ENCODE measurements at places on chromosomes 5 and 9.
A peak's percentile ranks its signal among the peaks of the same experiment; 100 is the strongest.

- no peak for DNase-seq
Measured at GRCh38 chr5:180865981-180866695, 5.1 kb upstream of the ZFP62 start.

- DNase-seq = no peak
Measured at GRCh38 chr5:78797936-78798672, 149.5 kb upstream of the LHFPL2 start.

GRCh38 chr9:133505901-133506652 lies 18.7 kb downstream of the MYMK start:
- DNase-seq = no peak

GRCh38 chr9:5511476-5511875 lies 1.1 kb downstream of the PDCD1LG2 start:
- DNase-seq = no peak

DNA sequence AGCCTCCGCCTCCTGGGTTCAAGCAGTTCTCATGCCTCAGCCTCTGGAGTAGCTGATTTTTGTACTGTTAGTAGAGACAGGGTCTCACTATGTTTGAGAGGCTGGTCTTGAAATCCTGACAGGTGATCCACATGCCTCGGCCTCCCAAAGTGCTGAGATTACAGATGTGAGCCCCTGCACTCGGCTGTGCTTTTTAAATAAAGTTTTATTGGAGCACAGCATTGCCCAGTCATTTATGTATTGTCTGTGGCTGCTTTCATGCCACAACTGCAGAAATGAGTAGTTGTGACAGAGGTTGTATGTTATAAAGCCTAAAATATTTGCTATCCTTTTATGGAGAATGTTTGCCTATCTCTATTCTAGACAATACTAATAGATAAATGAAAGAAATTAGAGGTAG lies 169.2 kb downstream of the AOPEP start:
- DNase-seq = no peak

DNA sequence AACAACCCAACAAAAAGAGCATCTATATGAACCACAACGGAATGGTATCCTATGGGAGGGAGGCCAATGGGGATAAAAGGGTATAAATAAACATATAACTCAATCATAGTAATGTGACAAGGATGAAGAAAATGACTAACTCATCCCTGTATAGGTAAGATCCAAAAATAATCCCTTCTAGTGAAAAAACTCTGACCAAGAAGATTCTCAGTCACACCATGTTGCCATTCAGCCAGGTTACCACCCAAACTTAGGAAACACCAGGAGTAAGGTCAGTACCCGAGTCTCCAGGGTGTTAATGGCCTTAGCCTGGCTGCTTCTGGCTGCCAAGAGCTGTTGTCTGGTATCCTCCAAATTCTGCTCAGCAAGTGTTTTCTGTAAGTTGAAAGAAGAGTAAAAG lies 32.8 kb downstream of the GOLGA1 start:
- DNase-seq = peak; percentile 13

DNA sequence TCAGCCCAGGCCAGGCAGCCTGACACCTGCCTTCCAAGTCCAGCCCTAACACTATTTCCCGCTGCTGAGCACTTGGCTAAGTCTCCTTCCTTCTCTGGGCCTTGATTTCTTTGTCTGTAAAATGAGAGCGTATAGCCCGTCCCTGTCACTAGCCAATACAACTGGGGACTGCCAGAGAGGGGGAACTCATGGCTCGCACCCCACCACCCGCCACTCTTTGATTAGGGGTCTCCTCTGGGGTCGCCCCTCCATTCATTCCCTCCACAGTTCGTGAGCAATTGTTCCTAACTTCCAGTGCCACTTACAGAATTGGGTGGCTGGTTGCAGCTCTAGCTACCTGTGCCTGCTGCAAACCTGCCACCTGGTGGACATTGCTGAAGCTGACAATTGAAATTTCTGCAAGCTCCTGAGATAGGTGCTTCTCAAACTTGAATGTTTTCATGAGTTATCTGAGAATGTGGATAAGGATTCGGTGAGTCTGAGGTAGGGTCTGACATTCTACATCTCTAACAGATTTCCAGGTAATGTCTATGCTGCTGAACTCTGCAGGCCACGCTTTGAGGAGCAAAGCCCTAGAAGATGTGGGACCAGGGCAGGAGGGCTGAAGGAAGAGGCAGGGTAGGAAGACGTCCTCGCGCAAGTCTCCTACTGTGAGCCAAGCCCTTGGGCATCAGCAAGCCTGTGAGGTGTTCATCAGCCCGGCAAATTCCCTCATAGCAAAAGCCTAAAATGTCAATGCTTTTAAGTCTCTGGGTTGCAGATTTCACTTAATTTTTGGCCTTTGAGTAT lies 13.3 kb upstream of the RECK start:
- DNase-seq = peak; percentile 72

- no peak for DNase-seq
Measured at GRCh38 chr5:151587796-151588555, 3.2 kb downstream of the FAT2 start.

DNA sequence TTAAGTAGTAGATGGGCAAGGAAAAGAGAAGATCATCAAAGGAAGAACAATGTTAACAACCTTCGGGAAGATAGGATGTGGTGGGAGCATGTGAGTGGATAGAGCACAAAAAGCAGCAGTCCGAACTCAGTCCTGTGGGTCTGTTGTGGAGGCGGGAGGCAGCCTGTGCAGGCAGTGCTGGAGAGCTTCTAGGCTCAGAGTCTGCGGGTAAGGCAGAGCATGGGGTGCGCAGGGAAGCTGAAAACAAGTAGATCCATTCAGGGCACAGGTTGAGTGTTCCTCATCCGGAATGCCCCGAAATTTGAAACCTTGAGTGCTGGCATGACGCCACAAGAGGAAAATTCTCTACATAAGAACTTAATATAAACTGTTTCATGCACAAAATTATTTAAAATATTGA lies 84.9 kb downstream of the PPIC start:
- no peak for DNase-seq

GRCh38 chr5:78699552-78700153 lies 51.1 kb upstream of the LHFPL2 start:
- no peak for DNase-seq

GRCh38 chr9:133116346-133117231 lies 4.5 kb downstream of the RALGDS start:
- DNase-seq = no peak

- DNase-seq = no peak
Measured at GRCh38 chr5:123720955-123721354, 209.0 kb downstream of the CSNK1G3 start.

DNA sequence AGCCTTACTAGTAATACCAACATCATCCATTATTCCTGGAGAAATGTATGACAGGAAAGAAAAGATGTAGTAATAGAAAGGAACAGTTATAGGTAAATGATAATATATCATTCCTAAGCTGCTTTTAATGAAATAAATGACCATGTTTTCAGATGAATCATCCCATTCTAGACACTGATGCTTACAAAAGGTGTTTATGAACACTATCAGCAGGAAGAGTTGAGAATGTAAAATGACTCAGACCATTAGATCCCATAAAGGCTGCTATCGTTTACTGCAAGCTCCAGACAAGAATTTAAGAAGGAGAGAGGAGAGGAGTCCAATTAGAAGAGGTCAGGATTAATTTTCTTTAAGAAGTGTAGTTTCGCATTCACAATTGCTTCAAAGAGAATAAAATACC lies 1033.5 kb downstream of the EFNA5 start:
- no peak for DNase-seq

- no peak for DNase-seq
Measured at GRCh38 chr9:4306066-4306776, 6.4 kb upstream of the GLIS3 start.
